Bronchial smooth muscle cell (primary cell): ENCODE measurements at places on chromosomes 16 and 17. TPM values are rescaled to one million over a fixed set of nuclear protein-coding genes. Genes with fewer than 3 reads are reported as not detected.

TNRC6A gene
- 33.3 and 37.4 TPM in 2 replicates for total RNA-seq

TPSD1 gene
- not detected in 2 replicates for total RNA-seq

CDR2L gene
- 5.5 and 6.4 TPM in 2 replicates for total RNA-seq

TAC4 gene
- not detected in 2 replicates for total RNA-seq

KRTAP2-2 gene
- total RNA-seq, result not detected in 2 replicates

GNG13 gene
- not detected in 2 replicates for total RNA-seq

PRAC1 gene
- not detected in 2 replicates for total RNA-seq

HS3ST2 gene
- total RNA-seq, result under 0.01 TPM in 1 of 2 replicates, not detected in the other

CCDC43 gene
- 24.9 and 38.3 TPM in 2 replicates for total RNA-seq

SLC43A2 gene
- 6.1 and 7.0 TPM in 2 replicates for total RNA-seq

TNS4 gene
- total RNA-seq, result not detected in 2 replicates

METTL16 gene
- total RNA-seq, result 8.6 and 10.4 TPM in 2 replicates

KRTAP4-3 gene
- not detected in 2 replicates for total RNA-seq

MT1H gene
- total RNA-seq, result not detected in 2 replicates

CDRT15 gene
- total RNA-seq, result not detected in 2 replicates

KRTAP9-8 gene
- total RNA-seq, result not detected in 2 replicates
